ENCODE measurements at places on chromosomes 7 and 10.
A peak's percentile ranks its signal among the peaks of the same experiment; 100 is the strongest.

- no peak for DNase-seq
These were observed 28.6 kb upstream of the MKLN1 start for GRCh38 chr7:131299074-131299473.

GRCh38 chr10:63573068-63573697 is 52.0 kb downstream of the REEP3 start:
- peak; percentile 32 for DNase-seq

- DNase-seq: no peak
These were observed 958.0 kb upstream of the PHF14 start for GRCh38 chr7:10015687-10016086.

DNA sequence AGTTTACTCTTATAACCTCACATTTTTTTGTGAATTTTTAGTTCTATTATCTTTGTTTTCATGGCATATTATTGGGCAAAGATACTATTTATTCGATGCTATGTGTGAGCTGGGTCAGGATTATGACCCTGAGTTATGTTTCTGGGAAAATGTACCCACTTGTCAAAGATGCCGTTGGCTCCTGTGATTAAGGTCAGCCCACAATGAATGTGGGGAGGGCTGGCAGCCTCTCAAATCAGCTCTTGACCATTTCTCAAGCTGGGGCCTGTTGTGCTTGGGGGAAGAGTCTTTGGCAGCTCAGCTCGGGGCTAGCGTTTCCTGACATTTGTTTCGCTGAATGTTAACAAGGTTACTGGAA is 97.5 kb downstream of the TCF7L2 start:
- no peak for DNase-seq

GRCh38 chr10:86182150-86182549 is 184.4 kb downstream of the GRID1 start:
- peak; percentile 89 for DNase-seq

DNA sequence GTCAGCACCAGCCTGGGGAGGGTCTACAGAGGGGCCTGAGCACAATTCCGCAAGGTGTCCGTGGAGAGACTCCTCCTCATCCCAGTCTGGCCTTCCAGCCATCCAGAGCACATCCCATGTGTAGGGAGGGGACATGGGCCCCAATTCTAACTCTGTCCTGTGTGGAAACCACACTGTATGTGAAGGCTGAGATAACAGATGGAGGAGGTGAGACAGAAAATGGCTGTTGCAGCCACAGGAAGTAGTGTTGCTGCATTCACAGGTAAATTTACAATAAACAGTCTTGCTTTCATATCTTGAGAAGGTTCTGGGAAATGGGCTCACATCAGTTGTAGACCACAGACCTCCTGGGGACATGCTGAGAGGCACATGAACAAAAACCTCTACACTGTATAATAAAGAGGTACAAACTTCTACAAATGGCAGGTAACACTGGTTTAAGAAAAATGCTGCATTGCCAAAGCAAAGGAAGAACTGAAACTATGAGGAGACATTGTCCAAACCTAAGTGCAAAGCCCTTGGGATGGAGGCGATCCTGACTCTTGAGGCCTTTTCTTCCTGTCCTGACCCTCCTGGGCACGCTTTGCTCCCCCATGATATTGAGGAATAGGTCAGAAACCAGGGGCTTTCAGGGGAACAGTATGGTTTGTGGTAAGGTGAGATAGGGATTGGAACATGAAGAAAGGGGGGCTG is 21.6 kb upstream of the GIMAP2 start:
- no peak for DNase-seq

GRCh38 chr10:100728928-100729861 is 16.2 kb upstream of the PAX2 start:
- no peak for DNase-seq

GRCh38 chr7:50556247-50556991 is 8.8 kb downstream of the DDC start:
- no peak for DNase-seq

DNA sequence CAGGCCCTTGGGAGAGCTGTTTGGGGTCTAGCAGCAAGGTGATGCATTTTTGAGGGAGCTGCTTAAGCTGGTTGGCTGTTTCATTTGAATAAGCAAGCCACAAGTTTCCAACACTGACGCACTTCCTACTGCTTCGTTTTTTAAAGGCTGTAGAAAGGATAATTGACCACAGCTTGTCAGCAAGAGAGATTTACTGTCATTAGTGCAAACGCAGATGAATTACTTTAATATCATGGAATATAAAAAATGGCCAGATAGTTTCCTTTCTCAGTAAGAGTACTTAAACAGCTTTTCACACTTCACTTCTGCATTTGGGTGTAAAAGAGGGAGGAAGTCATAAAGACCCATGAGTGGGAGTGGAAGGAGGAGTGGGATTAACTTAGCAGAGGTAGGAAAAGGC is 61.5 kb downstream of the FZD1 start:
- DNase-seq: no peak

DNA sequence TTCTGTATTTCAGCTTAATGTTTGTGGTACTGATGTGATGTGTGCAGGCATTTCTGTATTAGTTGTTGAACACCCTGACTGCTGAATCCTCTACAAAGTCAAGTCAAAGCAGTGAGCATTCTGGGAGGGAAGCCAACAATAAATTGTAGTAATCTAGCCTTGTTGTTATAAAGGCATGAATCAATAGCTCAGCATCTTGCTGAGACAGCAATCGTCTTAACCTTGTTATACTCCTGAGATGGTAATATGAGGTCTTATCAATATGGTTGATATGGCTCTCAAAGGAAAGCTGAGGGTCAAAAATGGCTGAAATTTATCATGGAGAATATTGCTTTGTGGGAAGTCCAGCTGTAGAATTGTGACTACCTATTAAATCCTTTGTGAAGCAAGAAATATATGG is 299.4 kb downstream of the DNAJB9 start:
- no peak for DNase-seq

- DNase-seq: peak; percentile 66
These were observed 274.7 kb downstream of the USP6NL start for GRCh38 chr10:11336722-11337162.

DNA sequence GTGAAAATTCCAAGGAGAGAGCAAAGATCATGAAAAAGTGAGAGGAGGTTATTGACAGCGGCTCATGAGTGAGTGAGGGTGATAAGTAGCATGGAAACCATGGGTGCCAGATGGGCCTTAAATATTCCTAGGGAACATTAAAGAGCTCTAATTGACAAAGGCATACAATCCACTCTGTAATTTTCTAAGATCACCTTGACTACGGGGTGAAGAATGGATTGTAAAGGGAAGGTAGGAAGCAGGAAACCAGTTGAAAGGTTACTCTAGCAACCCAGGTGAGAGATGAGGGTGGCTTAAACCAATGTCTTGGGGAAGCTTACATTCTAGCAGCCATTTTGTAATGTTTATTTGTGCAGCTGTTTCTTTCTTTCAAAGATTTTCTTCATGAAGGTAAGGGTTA is 75.7 kb downstream of the RSU1 start:
- DNase-seq: no peak

- no peak for DNase-seq
These were observed 241.9 kb downstream of the GLRX3 start for GRCh38 chr10:130377986-130378540.

All from midbrain (tissue), 1 donor.